ENCODE measurements at places on chromosomes 16 and 17. TPM values are rescaled to one million over a fixed set of nuclear protein-coding genes. Genes with fewer than 3 reads are reported as not detected.
A peak's percentile ranks its signal among the peaks of the same experiment; 100 is the strongest.

DNA sequence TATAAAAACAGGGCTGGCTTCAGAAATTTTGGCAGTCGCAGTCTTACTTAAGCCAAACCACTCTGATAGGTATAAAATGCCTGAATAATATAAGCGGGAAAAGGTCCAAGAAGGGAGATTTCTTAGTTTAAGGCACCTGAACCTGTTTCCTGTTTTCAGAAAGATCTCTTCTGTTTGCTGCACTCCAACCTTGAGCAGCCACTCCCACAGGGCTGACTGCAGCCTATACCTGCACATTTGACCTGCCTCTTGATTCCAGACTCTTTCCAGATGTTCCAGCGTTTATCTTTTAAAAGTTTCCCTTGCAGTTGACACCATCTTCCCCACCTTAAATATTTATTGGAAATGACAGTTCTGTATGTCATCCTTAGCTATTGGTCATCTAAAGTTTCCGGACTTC lies 132.2 kb downstream of the SKAP1 start:
- DNase-seq = no peak

DNA sequence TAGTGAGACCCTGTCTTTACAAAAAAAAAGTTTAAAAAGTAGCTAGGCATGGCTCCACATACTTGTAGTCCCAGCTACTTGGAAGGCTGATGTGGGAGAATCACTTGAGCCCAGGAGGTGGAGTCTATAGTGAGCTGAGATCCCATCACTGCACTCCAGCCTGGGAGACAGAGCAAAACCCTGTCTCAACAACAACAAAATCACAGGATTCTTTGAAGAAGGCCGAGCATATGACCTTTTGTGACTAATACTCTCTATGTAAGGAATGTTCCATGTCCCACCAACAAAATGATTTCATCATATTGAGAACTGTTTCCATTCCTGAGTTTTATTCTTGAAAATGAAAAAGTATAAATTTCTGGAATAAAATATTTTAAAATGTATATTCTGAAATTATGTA lies 58.9 kb upstream of the EFCAB3 start:
- no peak for DNase-seq

Gene KRTAP3-2
- total RNA-seq = not detected

DNA sequence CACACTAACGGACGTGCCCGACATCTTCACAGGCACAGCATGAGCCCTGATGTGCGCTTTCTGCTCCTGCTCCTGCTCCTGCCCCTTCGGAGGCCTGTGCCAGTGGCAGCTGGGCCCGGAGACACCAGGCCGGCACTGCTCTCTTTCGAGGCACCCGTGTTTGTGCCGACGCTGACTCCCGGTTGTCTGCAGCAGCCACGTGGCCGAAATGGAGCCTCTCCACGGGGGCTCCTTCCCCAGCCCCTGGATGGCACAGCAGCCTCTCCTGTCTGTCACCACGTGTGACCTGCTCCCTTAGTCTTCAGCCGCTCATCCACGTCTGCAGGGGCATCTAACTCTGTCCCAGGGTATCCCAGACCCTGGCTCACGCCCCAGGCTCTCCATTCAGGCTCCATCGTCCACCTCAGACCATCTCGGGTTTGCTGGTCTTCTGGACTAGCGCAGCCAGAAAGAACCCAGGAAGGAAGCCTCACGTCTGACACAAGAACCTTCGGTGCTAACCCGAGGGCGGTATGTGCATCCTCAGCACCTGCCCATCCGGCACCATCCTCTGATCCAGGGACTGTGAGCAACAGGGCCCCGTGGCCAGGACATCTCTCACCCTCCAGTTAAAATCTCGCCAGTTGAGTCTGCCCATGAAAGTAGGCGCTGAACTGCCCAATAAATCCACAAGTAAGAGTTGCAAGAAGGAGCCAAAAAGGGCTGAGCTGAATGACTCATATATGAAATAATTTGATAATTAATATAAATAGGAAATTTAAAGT lies 4.2 kb upstream of the RPH3AL start:
- DNase-seq = no peak

GRCh38 chr17:81013642-81014041 lies 21.3 kb upstream of the BAIAP2 start:
- DNase-seq = no peak

DNA sequence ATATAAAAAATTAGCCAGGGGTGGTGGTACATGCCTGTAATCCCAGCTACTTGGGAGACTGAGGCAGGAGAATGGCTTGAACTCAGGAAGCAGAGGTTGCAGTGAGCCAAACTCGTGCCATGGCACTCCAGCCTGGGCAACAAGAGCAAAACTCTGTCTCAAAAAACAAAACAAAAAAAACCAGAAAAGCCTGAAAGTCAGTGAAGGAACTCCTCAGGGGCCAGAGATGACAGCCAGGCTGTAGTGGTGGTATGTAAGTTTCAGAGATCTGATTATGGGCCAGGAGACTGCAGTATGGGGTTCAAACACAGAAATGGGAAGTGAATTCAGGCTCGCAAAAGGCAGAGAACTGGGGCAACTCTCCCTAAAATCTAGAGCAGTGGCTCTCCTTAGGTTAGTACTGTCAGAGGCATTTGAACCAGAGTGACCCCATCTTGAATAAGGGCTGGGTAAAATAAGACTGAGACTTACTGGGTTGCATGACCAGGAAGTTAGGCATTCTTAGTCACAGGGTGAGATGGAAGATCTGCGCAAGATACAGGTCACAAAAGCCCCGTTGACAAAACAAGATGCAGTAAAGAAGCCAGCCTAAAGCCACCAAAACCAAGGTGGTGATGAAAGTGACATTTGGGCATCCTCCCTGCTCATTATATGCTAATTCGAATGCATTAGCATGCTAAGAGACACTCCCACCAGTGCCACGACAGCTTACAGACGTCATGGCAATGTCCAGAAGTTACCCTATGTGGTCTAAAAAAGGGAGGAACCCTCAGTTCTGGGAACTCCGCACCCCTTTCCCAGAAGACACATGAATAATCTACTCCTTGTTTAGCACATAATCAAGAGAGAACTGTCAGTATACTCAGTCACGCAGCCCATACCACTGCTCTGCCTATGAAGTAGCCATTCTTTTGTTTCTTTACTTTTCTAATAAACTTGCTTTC lies 120.2 kb upstream of the XYLT1 start:
- DNase-seq = peak; percentile 72

- no peak for DNase-seq
These were observed 674 bp downstream of the TAF15 start for GRCh38 chr17:35809855-35810461.

- peak; percentile 65 for DNase-seq
These were observed at the start of gene RUNDC3A for GRCh38 chr17:44308320-44308818. RUNDC3A (plus strand) TSS chr17:44308601; CDS start chr17:44308833, 232 bp downstream.

Gene HOXB2
- 11.9 TPM for total RNA-seq

Gene TUBB3
- total RNA-seq = 237 TPM

DNA sequence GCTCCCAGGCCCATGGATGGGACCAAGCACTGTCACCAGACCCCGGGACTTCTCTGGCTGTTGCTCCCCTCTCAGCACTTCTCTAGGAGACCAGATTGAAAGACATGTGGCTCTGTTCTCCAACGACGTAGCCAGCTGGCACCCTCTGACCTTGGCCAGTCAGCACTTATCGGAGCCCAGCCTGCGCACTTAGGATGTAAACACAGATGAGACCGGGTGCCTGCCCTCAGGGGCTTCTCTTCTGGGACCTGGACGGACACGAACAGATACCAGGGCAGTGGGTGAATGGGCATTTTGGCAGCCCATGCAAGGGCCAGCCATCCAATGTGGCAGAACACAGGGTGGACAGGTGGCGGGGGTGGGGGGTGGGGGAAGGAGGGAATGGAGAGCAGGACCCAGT lies 6.6 kb downstream of the ZDHHC1 start:
- DNase-seq = no peak

DNA sequence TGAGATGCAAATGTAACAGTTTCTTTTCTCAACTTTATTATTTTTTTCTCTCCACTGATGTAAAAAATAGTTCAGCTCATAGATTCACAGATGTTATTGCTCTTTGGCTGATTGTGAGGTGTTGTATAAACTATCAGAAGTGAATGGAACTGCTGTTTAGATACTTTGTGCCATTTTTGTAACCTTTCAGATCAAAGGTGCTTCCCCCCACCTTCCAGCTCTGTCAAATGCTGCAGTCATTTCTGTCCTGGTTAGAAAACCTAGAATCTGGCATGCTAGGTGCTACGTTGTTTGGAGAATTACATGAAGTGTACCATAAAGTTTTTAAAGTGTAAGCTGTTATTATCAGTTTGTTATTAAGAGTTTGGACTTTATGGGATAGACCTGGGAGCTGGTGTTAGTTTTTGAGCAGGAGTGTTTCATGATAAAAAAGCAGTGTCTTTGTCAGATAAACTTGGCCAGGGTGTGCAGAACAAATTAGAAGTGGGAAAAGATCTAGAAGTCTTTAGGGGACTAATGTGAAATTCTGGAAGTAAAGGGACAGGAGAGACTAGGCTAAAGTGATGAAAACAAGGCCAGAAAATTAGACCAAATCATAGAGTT lies 1.8 kb upstream of the WIPI1 start:
- DNase-seq = no peak

Gene PPM1E
- total RNA-seq = 0.24 TPM

GRCh38 chr17:2602597-2603017 lies 9.2 kb downstream of the PAFAH1B1 start:
- no peak for DNase-seq

DNA sequence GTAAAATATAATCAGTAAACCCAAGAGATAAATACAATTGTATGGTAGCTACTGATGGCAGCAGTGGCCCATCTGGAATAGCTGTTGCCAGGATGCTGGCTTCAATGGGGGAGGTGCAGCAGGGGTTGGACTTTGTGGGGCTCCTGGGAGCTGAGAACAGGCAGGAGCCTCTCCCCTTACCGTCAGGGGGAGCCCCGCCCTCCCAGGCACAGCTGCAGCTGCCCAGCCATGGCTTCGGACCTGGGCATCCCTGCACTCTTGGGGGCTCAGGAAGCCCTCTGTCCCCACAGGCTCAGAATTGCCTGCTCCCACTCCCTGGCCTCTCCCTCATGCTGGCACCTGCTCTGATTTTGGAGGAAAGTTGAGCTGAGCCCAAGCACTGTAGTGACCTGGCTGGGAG lies 741.1 kb downstream of the CDH11 start:
- no peak for DNase-seq

DNA sequence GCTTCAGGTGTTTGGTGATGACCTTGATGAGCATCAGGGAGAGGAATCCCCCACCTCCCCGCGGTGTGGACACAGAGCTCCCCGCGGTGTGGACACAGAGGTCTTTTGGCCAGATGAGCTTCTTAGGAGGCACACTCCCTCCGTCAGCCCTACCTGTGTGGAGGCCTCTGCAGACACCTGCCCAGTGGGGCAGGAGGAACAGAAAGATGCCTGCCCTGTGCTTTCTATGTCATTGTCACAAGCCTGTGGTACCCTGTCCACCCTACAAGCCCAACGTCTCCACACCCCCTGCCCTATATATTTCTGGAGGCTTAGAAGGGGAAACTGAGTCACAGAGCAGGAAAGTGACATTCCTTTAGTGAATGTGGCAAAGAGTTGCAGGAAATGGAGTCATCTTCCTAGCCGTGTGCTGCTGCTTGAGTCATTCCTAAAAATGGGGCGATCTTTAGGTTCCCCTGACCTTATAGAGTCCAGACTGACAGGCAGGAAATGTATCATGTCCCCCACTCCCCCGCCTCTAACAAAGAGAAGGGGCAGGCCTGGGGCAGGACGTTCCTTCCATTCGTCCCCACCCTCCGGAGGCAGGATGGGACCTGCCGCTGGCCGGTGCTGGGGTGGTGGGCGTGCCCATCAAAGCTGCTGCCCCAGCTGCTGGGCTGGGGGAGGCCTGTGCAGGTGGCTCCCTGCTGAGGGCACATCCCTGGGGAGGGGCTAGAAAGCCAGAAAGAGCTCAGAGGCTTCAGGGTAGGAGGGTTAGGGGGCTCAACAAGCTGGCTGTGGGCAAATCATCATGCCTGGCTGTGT lies 1.0 kb upstream of the C16orf74 start:
- no peak for DNase-seq

Gene SGCA
- not detected for total RNA-seq

GRCh38 chr16:88681084-88681680 lies 5.1 kb downstream of the SNAI3 start:
- DNase-seq = no peak

- DNase-seq = peak; percentile 72
These were observed 11.8 kb downstream of the GNAO1 start for GRCh38 chr16:56203052-56203451.

Gene PCGF2
- 7.6 TPM for total RNA-seq

- peak; percentile 19 for DNase-seq
These were observed 17.4 kb downstream of the IRF8 start for GRCh38 chr16:85916141-85916890.

DNA sequence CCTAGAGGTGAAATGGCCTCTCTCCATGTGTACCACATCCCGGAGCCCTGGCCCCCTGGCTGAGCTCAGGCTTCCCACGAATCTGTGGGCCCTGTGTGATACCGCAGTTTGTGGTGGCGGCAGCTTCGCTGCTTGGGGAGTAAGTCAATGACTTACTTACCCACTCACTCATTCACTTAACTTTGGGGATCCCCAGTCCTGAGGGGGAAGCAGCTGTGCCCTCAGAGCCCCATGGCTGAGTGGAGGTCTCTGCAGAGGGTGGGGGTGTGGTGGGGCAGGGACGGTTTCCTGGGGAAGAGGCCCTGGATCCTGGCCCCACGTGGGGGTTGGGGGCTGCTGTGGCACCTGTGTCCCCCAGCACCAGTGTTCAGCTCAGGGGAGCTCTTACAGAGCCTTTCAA lies 13.2 kb downstream of the KCNJ12 start:
- no peak for DNase-seq

Gene SGSM2
- 9.1 TPM for total RNA-seq

GRCh38 chr17:76382351-76382802 lies 2.0 kb upstream of the SPHK1 start:
- DNase-seq = peak; percentile 55

- DNase-seq = no peak
These were observed 27.1 kb upstream of the SSTR5 start for GRCh38 chr16:1045310-1045992.

DNA sequence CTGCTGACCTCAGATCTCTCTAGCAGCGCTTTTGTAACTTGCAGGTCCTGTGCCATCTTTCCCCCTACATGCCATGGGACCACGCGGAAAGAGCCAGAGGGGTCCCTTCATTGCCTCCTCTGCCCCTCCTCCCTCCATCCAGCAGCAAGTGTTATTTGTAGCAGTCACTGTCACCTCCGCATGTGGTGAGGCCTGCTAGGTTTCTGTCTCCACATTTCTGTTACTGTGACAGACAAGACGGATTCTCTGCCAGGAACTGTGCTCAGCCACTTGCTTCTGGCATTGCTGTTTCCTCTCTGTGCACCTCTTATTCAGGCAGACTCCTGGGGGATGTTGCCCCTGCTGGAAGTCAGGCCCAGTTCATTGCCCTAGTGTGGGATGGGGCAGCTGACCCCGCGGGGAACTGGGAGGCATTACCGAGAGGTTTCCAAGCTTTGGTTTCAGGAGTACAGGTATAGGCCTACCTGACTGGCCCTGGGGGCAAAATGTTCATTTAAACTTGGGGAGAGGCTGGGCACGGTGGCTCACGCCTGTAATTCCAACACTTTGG lies 61.2 kb downstream of the RAB11FIP4 start:
- no peak for DNase-seq

GRCh38 chr16:23333831-23334456 lies 31.8 kb downstream of the SCNN1B start:
- peak; percentile 8 for DNase-seq

Gene TMEM220
- total RNA-seq = 4.2 TPM

Measured in RPMI7951 (cell line).